ENCODE measurements at places on chromosomes 3 and 15.

- no peak for DNase-seq
These were observed 23.7 kb downstream of the PRKCD start for GRCh38 chr3:53184701-53185100.

DNA sequence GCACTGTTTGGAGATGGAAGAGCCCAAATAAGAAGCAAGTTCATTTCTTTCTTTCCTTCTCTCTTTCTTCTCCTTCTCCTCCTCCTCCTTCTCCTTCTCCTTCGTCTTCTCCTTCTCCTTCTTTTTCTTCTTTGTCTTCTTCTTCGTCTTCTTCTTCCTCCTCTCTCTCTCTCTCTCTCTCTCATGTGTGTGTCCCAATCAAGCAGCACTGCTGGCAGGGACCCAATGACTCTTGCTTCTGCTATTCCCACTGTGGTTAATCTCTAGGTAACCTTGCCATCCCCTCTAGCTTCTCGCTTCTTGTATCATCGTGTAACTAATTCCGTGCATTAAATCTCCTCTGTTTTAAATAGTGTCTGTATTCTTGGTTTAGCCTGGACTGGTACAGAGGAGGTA lies 26.1 kb upstream of the ZNF280D start:
- DNase-seq: no peak

GRCh38 chr15:20665653-20666052 lies 124.1 kb upstream of the GOLGA6L6 start:
- DNase-seq: no peak

- no peak for DNase-seq
These were observed 554.7 kb upstream of the KCNMB2 start for GRCh38 chr3:177981576-177981975.

DNA sequence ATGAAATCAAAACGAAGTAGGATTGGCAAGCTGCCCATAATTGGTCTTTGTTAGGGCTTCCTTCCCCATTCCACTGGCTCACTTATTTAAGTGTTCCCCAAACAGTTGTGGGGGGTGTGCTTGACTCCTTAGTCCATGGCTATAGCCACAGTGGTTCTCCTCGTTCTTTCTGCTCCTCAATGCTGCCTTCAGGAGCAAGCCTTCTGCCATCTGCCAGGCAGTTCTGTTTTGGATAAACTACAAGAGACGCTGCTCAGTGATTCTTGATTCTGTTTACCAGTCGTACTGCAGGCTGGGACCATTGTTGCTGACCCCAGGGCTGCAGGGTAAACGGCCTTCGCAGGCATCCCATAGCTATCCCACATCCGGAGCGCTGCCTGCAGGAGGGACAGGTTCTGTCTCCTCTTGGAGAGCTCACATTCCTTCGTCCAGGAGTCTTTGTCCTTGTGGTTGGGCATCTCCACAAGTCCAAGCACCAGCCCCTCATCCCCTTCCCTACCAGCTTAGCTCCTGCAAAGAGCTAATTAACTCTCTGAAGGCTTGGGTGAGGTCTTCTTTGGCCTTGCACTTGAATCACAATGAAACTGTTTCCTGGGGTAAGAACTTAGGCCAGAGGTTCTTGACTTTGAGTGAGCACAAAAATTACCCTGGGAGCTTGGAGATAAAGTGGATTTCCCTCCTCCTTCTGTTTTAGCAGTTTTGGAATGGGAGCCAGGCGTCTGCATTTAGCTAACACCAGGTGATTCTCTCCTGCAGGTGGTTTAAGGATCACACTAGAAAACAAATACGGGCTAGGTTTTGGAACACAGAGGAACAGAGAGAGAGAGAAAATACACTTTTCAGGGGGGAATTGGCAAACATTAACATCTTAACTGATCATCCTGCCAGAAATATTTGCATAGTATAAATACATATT lies 114.9 kb downstream of the SV2B start:
- no peak for DNase-seq
